ENCODE measurements at places on chromosomes 2 and 18.

GRCh38 chr18:6254456-6254855, 160.3 kb downstream of the L3MBTL4 start:
- DNase-seq: no peak

- no peak for DNase-seq
Observed at GRCh38 chr2:133204421-133204820, 363.8 kb downstream of the NCKAP5 start.

DNA sequence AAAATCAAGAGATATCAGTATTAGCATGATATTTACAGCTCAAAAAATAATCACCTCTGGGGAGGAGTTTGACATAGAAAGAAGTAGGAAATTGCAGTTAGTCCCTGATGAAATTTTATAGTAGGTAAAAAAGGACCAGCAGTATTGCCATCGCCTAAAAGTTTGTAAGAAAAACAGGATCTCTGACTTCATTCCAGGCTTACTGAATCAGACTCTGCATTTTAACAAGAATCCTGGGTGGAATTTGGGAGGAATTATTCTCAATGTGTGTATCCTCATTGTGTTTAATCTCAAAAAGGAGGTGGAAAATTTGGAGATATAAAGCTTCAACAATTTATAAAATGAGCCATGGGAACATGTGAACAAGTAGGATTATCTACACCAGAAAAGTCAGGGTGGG, 31.2 kb upstream of the STAT1 start:
- no peak for DNase-seq

GRCh38 chr2:103268841-103269498, 507.1 kb downstream of the TMEM182 start:
- DNase-seq: no peak

GRCh38 chr2:127558911-127559310, 23.4 kb downstream of the MYO7B start:
- no peak for DNase-seq

- DNase-seq: no peak
Observed at GRCh38 chr18:45402485-45403056, 212.7 kb upstream of the SLC14A2 start.

- DNase-seq: peak; percentile 36
Observed at GRCh38 chr2:69642709-69643601, 584 bp downstream of the AAK1 start.

- DNase-seq: peak; percentile 24
Observed at GRCh38 chr2:63048367-63049171, 2.1 kb upstream of the OTX1 start.

DNA sequence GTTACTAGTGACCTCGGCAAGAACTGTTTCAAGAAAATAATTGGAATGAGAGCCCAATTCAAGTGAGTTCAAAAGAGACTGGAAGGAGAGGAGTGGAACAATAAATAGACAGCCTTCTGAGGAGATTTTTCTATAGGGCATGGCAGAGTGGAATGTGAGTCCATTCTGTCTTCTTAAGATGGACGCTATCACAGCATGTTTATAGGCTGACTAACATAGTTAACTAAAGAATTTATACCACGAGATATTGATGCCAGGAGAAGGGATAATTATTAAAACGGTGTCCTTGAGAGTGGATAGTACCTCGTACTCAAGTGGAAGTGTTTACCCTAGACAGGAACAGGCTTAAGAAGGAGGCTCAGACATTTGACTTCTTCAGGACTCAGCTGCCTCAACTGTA, 143.5 kb upstream of the RBBP8 start:
- DNase-seq: no peak

DNA sequence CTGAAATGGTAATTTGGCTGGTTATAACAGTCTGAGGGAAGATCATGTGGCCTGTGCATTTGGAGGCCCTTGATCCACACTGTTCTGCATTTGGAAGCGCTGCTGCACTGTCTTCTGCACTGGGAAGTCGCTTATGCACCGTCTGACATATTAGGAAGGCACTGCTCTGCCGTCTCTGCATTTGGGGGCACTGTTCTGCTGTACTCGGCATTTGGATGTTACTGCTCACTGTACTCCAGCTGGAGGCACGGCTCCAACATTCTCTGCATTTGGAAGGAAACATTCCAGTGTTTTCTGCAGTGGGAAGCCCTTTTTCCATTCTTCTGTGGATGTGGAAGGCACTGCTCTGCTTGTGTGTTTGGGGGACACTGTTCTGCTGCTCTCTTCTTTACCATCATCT, 9.6 kb upstream of the PROM2 start:
- DNase-seq: no peak

DNA sequence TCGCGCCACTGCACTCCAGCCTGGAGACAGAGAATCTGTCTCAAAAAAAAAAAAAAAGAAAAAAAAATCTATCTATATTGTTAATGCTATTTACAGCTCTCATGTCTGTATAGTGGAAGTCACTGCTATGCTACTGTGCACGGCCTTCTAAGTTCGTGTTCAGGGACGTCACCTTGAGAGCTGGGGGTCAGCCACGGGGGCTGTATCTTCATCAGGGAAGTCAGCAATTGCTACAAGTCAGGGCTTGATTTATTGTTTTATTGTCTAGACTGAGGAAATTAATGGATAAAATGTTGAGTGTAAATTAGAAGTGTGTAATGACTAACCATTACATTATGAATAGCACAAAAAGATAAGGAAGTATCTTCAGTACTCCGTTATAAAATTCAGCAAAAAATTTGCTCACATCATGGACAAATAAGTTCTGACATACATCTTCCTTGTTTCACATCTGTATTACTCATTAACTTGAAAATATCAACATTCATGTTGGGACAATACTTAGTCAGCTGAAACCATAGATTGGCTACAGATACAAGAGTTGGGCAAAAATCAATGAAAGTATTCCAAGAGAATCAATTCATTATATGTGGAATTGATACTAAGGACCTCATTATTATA, 136.6 kb upstream of the SEC11C start:
- DNase-seq: no peak

GRCh38 chr18:449374-449773, 51.1 kb downstream of the COLEC12 start:
- DNase-seq: no peak

- no peak for DNase-seq
Observed at GRCh38 chr18:64765908-64766307, 617.0 kb upstream of the LINC00305 start.

DNA sequence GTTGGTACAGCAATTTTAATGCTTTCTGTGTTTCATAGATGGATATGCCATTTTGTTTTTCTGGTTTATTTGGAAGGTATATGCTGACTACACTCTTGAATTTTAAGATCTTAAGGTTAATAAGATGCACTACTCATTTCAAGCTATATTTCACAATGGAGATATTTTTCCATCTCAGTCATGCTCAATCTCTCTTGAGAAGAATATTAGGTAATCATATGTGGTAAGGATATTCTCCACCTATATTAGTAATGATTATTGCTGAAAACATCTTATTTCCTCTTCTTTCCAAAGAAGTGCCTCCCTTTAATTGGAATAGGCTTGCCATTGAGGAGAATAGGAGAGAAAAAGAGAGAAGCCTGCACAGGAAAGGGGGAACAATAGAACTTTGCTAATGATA, 40.1 kb downstream of the EPB41L3 start:
- no peak for DNase-seq

DNA sequence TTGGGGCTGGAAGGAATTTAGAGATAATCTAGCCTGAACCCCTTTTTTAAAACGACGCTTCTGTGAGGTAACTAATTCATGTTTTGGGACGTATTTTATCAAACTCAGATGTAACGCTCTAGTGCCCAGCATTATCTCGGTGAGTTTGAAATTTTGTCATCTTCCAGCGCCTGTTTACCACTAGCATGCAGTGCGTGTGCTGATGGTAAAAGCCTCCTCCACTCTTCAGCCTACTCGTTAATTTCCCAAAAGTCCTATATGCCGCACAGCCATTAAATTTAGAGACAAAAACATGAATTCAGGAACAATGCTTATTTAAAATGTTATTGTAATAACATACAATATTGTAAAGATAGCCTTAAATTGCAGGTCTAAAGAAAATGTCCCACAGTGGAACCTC, 2.8 kb downstream of the ZCCHC2 start:
- DNase-seq: no peak
